ENCODE measurements at places on chromosomes 2 and 18.

- DNase-seq, result no peak
These were observed 59.9 kb downstream of the USP37 start for GRCh38 chr2:218508299-218508698.

DNA sequence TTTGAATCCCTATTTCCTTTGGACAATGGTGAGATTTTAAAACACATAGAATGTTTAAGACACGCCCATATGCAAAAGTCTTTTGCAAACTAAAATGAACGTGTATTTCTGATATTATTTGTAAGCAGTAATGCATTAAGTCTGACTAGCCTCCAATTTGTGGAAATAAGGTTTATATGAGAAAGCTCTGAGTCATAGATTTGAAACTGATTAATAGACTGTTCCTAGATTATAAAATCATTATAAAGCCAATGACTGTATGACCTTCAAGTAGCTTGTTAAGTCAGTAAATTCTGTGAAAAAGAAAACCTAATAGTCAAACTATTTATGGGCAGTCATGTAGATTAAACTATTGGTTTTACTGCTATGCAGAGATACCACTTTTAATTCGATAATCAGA, 12.8 kb upstream of the EFEMP1 start:
- no peak for DNase-seq

- DNase-seq, result no peak
These were observed 8.3 kb downstream of the RHOB start for GRCh38 chr2:20455076-20455587.

DNA sequence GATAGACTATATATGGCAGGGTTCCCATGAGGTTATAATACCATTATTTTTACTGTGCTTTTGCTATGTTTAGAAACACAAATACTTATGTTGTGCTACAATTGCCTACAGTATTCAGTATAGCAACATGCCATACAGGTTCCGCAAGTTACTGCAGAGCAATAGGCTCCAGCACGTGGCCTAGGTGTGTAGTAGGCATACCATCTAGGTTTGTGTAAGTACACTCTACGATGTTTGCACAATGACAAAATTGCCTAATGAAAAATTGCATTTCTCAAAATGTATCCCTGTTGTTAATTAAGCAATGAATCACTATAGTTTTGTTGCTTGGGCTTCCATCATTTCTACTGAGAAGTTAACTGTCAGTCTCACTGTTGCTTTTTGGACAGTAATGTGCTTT, 9.8 kb downstream of the CD302 start:
- no peak for DNase-seq

DNA sequence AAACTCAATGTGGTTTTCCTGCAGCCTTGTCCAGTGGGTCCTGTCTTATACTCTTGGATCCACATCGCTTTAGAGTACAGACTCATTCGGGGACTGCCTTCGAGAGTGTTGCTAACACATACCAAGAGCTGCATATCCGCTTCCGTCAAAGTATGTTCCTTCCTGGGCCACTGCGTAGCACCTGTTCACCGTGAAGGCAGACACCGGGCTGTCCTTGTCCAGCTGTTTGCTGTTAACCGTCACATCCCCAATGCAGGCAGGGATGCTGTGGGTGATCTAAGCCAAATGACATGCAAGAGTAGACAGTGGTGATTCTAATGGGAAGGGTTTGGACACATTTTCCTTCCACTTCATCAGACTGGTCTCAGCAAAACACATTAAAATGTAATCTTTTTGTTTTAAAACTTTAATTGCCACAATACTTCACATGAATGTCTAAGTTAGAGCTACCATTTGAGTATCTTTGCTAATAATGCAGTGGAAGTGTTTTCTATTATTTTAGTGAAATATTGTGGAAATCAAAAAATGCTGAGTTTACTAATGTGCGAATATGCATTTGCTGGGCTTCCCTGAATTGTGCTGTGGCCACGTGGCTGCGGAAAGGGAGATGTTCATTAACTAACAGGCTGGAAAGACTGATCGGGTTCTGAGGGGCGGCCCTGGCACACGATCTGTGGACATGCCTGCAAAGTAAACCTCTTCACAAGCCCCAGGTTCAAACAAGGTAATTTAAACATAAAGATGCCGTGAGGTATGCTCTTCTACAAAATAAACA, 169.1 kb downstream of the LAMA1 start:
- no peak for DNase-seq

- peak; percentile 13 for DNase-seq
These were observed 2.3 kb upstream of the ACTG2 start for GRCh38 chr2:73890301-73891092.

- DNase-seq, result no peak
These were observed 30.1 kb downstream of the EFR3B start for GRCh38 chr2:25071966-25072365.

DNA sequence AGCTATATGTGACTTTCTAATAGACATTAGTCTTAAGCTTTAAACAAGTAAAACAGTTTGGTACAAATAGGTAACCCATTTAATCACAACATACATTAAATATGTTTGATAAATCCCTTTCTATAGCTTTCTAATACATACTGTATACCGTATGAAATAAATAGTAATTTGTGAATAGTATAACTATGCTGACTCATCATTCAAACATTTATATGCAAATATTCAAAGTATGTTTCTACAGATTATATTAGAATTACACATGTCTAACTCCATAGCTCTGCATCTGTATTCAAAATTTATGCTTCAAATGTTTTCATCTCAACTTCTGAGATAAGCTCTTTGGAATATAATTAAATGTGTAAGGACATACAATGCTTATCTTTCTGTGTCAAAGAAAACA, 142.7 kb upstream of the ZNF804A start:
- no peak for DNase-seq

- DNase-seq, result no peak
These were observed 18.7 kb upstream of the CCDC102B start for GRCh38 chr18:68779169-68779568.

DNA sequence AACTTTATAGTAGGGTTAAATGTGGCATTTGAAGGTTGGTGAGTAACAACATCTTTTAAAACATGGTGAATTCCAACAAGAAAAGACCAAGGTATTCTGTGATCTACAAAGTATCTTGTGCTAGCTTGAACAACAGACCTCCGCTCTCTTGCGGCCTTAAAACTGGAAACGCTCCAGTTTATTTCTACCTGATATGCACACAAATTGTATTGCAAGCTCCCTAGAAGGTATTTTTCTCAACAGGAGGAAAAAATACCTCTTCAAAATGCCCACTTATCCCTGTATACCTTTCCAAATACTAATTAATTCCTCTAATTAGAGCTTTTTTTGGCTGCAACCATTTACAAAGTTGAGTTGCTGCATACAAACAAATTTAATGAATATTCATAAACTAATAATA, 69.5 kb downstream of the KCNH7 start:
- DNase-seq, result no peak

GRCh38 chr2:174051068-174051467, 85.9 kb upstream of the SP3 start:
- no peak for DNase-seq

DNA sequence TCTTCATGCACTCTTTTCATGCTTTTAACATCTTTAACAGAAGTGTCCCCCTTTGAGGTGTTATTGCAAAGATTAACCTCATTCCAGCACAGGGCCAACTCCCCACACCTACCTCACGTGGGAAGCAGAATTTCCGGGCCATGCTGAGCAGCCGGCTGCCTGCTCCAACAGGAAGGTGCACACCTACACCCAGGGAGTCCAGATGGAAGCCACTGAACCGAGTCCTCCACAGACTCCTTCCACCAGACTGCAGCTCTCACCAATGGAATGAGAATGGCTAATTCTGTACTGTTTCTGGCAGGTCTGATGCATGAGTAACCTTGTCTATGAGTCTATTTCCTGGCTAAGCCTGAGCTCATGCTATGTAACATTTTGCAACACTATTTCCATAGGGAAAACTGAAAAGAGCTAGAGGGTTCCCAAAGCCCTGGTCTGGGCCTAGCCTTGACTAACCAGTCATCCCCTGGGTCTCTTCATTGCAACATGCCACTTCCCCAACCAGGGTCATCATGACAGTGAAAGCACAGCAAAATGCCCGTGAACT, 11.0 kb downstream of the ERFE start:
- no peak for DNase-seq

- no peak for DNase-seq
These were observed 35.8 kb downstream of the SH3RF3 start for GRCh38 chr2:109164739-109165221.

DNA sequence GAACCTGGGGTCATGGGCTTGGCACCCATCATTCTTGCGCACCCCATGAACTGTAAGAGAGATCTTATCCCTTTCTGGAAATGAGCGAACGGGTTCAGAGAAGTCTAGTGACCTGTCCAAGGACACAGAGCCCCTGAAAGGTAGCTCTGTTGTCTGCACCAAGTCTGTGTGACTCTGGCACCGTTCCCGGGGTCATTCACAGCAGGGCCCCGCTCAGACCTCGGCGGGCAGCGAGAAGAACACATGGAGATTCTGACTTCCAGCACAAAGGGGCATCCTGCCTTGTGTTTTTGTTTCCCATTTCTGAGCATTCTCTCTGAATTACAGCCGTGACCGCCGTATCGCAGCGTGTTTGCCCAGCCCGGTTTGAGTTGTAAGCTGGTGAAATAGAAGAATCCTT, 231.7 kb downstream of the KLHL29 start:
- no peak for DNase-seq

GRCh38 chr2:64422466-64422865, 31.5 kb upstream of the LGALSL start:
- DNase-seq, result no peak

GRCh38 chr18:44724105-44724778, 43.6 kb downstream of the SETBP1 start:
- DNase-seq, result no peak

- no peak for DNase-seq
These were observed 157.1 kb upstream of the ZFP36L2 start for GRCh38 chr2:43383533-43383932.

DNA sequence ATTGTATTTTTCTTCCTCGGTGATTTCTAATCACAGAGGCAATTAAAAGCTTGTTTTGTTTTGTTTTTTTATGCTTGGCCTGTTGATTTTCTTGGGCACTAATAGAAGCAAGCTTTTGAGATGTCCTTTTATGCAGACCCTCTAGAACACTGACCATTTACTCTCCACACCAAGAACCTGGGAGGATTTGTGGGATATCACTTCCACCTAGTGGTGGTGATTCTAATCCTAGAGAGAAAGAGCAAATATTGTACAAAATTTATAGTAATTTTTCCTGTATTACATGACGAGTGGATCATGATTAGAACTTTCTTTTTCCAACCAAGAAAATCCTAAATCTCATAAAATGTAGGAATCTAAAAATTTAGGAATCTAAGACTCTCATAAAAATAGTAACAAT, 23.4 kb downstream of the NEMP2 start:
- DNase-seq, result peak; percentile 43

DNA sequence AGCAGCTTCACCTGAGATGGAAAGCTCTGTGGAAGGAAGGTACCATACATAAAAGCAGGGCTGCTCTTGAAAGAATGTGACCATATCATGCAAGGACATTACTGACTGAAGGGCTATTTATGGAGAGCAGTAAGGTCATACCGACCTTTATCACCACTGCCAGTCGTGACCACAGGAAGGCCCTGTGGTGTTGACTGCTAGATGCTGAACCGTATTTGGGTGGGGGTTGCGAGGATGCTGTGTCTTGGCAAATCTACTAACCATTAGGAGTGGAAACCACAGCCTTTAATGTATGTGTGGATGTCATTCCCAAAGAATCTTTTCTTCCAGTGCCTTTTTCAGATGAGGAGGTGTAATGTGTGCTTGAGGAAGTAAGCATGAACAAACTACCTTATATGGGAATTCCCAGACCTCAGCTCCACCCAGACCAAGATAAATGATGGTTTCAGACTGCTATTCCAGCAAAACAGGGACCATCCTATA, 60.8 kb downstream of the LIMS1 start:
- peak; percentile 74 for DNase-seq

GRCh38 chr2:239057533-239057932, 209.6 kb downstream of the TWIST2 start:
- no peak for DNase-seq

DNA sequence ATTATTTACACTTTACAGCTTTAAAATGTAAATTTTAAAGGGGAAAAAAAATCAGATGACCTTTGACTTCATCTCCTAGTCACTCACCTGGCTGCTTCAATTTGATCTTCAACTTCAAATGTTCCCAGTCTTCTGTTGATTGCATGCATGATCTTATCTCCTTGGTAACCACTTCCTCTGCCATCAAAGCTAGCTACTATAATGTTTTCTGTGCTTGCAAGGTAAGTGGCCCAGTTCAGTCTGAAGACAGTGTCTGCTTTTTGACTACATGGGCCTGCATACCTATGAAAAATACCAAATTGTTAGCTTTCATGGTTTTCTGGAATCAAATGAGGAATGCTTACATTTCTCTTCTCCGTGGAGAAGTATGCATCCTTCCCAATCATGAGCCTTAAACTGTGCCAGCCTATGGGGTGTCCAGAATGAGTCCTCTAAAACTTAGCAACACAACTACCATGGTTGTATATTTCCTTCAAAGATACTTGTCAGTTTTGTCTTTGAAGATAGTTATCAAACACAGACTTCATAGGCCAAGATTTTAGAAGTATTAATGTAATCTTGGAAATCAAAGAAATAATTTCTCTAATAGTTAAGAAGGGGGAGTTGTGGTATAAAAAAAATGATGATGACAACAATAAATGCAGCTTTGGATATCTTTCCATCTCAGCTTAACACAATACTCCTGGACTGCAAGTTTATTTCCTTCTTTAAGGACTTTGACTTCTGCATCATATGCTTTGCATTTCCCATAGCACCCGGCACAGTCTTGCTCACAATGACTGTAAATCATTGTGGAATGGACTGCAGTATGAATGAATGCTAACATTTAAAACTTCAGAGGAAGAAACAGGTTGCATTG, 62.1 kb downstream of the DPP4 start:
- DNase-seq, result no peak

- no peak for DNase-seq
These were observed 1.1 kb downstream of the MAP4K3 start for GRCh38 chr2:39435741-39436591.

DNA sequence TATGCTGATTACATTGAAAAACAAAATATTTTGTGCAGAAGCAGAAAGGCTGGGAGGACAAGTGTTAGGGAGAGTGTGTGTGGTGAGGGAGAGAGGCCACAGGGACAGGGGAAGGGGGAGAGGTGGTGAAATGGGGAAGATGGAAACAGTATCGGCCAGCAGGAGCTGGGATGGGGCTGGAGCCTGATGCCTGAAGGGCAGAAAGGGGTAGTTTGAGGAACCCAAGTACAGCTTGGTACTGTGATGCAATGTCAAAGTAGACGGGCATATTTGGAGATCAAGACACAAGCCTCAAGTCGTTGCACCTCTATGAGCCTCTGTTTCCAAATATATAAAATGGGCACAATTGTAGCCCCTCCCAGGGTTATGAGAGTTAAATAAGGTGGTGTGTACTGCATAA, 152.1 kb downstream of the LPIN1 start:
- no peak for DNase-seq

- no peak for DNase-seq
These were observed 6.6 kb downstream of the PROC start for GRCh38 chr2:127424598-127425520.

DNA sequence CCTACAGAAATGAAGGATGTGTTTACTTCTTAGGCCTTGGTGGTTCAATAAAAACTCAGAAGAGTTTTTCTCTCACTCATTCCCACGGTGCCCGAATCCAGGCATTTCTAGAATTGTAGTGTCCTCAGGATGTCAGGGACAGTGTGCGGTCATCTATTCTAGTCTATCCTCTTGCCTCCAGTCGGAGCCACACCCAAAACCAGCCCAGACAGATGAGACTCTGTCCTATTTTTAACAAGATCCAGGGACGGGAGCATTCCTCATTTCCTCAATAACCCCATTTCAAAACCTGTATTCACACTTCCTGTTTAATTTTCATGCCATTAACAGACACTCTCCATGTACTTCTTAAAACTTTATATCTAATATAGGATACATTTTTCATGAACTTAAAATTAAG, 11.6 kb upstream of the RBMS1 start:
- DNase-seq, result no peak
